ENCODE measurements at places on chromosomes 3 and 15.
A peak's percentile ranks its signal among the peaks of the same experiment; 100 is the strongest.

- no peak for DNase-seq
These were observed 797.6 kb upstream of the ARRDC4 start for GRCh38 chr15:97162805-97163495.

DNA sequence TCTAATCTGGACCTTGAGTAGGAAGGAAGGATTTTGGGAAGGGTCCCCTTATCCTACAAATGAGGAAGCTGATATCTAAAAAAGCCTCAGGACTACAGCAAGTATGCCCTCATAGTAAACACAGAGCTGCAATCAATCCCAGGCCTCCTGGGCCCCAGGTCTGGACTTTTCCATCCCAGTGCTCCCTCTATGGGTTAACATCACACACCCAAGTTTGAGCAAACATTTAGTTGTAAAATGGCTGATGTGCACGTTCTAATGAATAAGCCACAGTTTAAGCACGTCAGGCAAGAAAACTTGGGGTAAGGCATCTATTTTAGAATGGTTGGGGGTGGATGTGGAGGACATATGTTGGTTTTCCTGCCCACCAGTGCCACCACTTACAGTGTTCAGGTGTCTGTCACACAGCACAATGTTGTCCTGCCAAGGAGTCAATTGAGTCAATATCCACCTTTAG is 44.3 kb upstream of the UBE2E1 start:
- peak; percentile 57 for DNase-seq

GRCh38 chr3:131082871-131083863 is 56.5 kb downstream of the NEK11 start:
- peak; percentile 33 for DNase-seq

DNA sequence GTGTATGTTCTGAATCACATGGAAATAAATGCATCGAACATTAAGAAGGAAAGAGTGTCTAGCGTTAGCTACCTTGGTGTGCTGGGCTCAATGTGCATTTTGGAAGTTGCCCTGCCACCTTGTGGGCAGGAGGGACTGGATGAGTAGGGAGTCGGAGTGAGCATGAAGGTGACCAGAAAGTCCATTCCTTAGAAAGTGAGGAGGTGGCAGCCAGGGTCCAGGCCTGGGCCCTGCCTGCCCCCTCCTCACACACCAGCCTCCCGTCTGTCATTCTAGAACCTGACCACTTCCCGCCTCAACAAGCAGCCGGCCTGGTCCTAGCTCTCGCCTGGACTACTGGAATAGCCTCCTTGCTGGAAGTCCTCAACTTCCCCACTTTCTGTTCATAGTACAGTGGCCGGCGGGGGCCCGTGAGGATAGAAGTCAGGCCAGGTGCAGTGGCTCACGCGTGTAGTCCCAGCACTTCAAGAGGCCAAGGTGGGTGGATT is 10.2 kb upstream of the GATA2 start:
- DNase-seq, result peak; percentile 11

DNA sequence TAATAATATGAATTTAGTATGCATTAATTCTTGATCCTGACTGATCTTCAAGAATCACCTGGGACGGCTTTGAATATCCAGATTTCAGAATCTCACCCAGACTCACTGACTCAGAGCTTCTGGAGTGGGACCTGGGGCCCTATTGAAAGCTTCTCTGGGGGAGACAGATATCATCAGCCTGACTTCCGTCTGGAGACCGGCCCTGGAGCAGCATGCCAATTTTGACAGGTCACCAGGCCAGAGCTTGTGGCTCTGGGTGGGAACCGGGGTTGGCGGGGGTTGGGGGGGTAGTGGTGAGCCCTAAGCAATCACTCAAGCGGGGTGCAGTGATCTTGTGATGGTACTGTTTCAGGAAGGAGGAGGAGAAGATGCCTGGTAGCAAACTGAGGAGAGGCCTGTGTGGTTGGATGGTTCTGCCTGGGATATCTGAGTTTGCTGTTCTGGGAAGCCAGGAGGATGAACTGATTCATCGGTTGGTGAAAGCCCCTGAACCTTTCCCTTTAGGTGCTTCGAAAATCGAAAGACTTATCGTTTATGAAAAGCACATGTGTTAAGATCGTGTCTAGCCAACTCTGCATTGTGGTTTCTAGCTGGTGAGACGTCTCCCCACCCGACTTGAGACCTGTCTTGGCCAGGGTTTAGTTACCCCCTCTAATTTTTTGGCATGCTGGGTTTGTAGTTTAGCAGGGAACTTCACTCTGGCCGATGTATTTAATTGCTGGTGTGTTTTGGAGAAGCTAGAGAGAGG is 263.9 kb upstream of the C2CD4B start:
- peak; percentile 50 for DNase-seq

- DNase-seq, result peak; percentile 94
These were observed 23.5 kb downstream of the MAGEF1 start for GRCh38 chr3:184688251-184688881.

DNA sequence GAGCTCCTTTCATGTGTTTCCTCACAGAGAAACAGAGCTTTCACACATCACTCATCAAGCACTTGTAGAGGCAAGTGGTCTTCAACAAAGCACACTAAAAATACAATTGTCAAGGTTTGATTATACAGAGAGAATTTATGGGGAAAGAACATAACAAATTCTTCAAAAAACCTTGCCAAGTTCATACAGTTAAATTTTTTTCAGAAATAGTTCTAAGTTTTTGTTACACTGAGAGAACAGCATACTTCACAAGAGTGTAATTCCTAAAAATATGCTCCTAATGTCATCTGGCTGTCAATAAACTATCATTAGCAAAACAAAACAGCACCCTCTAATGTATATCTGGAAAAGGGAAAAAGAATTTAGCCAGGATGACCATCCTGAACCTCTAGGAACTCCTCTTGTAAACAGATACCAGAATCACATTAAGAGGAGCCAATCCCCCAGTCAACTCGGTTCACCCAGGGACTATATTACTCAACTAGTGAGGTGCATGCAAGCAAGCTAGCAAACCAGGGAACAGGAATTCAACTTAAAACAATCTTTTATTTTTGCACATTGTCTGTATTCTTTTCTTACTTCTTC is 63.3 kb downstream of the RAD18 start:
- DNase-seq, result peak; percentile 76

GRCh38 chr3:149216193-149216869 is 5.3 kb downstream of the CP start:
- DNase-seq, result no peak

- no peak for DNase-seq
These were observed 79.5 kb upstream of the KCNMB2 start for GRCh38 chr3:178456621-178457285.

DNA sequence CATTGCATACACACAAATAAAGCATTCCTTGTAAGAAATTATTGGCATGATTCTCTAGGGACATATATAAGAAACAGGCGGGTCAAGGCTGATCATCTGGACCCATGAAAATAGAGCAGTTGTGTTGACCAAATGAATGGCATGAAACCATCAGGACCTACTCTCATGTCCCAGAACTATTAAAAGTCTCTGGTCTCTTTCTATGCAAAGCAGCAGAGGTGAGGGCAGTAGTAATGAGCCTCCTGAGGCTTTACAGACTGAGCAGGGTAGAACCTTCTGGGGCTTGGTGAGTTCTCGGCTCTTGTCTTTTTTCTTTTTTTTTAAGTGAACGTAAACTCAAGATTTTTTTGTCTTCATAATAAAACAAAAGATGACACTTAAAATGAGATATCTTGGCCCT is 9.3 kb downstream of the GLDN start:
- no peak for DNase-seq

GRCh38 chr3:144324076-144324475 is 352.5 kb downstream of the DIPK2A start:
- no peak for DNase-seq

GRCh38 chr3:140914384-140914945 is 27.2 kb upstream of the SLC25A36 start:
- no peak for DNase-seq

DNA sequence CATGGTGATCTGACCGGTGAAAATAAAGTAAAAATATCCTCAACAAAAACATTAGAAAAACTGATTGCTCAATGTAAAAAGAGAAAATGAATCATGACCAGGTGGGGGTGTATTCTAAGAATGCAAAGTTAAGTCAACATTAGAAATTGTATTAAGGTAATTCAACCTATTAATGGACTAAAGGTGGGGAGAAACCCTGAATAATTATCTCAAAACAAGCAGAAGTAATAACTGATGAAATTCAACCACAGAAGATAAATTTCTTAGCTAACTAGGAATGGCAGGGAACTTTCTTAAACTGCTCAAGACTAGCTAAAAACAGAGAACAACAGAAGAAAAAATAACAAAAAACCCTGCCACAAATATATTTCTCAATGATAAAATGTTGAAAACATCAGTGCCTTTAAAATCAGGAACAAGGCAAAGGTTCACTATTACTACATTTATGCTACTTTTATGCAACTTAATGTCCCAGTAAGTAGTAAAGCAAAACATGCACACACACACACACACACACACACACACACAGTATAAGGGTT is 204.4 kb upstream of the THBS1 start:
- peak; percentile 44 for DNase-seq

DNA sequence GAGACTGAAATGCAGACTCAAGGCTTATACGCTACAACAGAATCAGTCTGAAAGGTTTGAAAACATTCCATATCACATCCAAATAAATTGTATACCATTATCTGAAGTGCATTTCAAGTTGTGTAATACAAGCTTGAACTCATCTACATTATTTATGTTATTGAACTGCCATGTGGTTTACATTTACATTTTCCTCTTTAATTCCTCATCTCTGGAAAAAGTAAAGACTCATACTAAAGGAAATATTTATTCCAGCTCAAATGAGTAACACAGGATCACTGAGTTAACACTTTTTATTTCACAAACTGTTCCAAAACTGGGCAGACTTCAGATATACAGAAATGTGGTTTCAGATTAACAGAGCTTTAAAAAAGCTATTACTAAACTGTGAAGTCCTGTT is 282.5 kb downstream of the ULK4 start:
- DNase-seq, result no peak

DNA sequence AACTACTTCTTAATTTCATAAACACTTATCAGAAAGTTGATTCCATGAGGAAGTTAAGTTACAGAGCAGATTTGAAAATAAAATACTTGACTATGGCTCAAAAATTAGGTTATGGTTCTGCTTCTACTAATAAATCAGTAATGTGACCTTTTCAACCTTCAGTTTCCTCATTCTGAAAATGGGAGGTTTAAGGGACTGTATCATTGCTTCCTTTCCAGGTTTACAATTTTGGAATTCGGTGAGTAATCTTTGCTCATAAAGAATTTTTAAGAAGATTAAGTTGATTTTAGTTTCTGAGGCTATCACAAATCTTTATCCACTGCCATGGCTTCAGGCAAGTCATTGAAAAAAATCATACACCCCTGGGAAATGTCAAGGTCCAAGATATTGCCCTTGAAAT is 1061.2 kb downstream of the DIPK2A start:
- DNase-seq, result no peak

GRCh38 chr15:92391640-92392039 is 2.0 kb upstream of the ST8SIA2 start:
- peak; percentile 10 for DNase-seq

GRCh38 chr3:127079211-127079610 is 96.3 kb downstream of the PLXNA1 start:
- no peak for DNase-seq

- no peak for DNase-seq
These were observed 108.4 kb downstream of the LSM3 start for GRCh38 chr3:14286887-14287500.

GRCh38 chr15:45093622-45094357 is 20.2 kb downstream of the DUOX2 start:
- no peak for DNase-seq

GRCh38 chr3:40873934-40874699 is 325.2 kb upstream of the CTNNB1 start:
- no peak for DNase-seq

DNA sequence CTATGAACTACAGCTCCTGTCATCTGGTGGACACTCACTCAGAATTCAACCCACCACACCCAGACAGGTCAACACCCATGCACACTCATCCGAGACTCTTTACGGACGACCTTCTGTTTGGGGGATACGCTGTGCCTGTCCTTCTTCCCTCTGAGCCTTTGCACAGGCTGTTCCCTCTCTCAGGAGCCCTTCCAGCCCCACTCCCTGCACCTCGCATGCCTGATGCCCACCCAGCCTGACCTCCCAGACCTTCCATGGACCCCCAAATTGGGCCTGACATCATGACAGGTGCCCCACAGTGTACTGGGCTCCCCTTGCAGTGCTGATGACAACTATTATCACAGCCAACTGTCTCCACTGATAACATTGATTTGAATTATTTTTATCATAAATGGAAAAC is 135.8 kb downstream of the NSMCE3 start:
- no peak for DNase-seq

DNA sequence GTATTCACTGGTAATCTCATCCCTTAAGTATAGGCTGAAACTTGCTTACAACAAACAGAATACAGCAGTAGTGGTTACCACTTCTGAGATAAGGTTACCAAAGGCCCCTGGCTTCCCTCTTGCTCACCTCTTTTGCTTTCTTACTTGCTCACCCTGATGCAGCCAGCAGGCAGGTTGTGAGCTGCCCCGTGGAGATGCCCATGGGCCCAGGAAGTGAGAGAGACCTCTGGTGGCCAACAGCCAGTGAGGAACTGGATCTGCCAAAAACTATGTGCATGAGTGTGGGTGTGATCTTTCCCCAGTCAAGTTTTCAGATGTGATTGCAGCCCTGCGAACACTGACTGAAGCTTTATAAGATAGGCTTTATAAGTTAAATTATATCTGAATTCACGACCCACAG is 48.7 kb downstream of the NMNAT3 start:
- peak; percentile 25 for DNase-seq
